Activated naive CD8-positive, alpha-beta T cell treated with anti-CD3 and anti-CD28 coated beads for 36 hours (primary cell): ENCODE measurements at places on chromosomes 7 and 10. TPM values are rescaled to one million over a fixed set of nuclear protein-coding genes. Genes with fewer than 3 reads are reported as not detected.

GRCh38 chr10:95815133-95815532, 59.2 kb downstream of the ENTPD1 start:
- no peak for DNase-seq

- DNase-seq: no peak
Observed at GRCh38 chr10:99280472-99280871, 44.8 kb upstream of the HPSE2 start.

Gene HOXA5
- not detected for total RNA-seq

DNA sequence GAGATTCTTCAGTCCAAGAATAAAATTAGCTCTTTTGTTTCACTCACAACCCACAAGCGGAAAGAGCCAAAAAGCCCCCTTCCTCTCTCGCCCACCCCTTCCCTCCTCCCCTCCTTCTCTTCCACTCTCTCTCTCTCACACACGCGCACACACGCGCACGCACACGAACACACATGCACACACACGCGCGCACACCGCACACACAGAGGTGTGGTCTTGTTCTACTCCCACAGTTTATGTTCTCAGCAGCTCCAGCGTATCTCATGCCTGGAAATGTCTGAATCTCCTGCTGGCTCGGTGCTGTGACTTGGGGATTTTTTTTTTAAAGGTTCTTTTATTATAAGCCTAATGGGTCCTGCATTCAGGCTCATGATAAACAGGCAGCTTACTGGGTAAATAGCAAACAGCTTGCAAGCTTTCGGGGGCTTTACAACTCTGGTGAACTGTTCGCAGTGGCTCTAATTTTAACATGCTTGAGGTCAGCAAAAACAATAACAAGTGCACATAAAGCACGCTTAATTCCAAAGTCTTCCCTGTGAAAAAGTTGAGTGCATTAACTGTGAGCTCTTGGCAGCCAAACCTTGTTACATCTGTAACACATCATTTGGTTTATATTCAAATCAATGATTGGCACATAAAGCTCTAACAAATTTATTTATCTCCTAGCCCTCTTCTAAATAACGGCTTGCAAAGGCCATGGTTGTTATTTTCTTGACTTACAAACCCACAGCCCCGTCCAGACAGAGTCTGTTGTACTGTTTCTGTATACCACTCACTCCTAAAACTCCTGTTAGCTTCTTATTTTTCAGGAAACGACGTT, 424.1 kb upstream of the MGMT start:
- peak; percentile 22 for DNase-seq

- DNase-seq: no peak
Observed at GRCh38 chr10:95289921-95290421, 832 bp downstream of the PDLIM1 start.

Gene GIMAP2
- 40.7 TPM for total RNA-seq

GRCh38 chr7:34109936-34110780, 204.8 kb downstream of the BMPER start:
- DNase-seq: no peak

Gene PTF1A
- total RNA-seq: not detected

Gene SMO
- total RNA-seq: 1.7 TPM
